ENCODE measurements at places on chromosomes 1 and 21. TPM values are rescaled to one million over a fixed set of nuclear protein-coding genes. Genes with fewer than 3 reads are reported as not detected.

UBXN10 gene
- total RNA-seq: under 0.01 TPM

- DNase-seq: no peak
These were observed 16.4 kb downstream of the HTR1D start for GRCh38 chr1:23200883-23201282.

DNA sequence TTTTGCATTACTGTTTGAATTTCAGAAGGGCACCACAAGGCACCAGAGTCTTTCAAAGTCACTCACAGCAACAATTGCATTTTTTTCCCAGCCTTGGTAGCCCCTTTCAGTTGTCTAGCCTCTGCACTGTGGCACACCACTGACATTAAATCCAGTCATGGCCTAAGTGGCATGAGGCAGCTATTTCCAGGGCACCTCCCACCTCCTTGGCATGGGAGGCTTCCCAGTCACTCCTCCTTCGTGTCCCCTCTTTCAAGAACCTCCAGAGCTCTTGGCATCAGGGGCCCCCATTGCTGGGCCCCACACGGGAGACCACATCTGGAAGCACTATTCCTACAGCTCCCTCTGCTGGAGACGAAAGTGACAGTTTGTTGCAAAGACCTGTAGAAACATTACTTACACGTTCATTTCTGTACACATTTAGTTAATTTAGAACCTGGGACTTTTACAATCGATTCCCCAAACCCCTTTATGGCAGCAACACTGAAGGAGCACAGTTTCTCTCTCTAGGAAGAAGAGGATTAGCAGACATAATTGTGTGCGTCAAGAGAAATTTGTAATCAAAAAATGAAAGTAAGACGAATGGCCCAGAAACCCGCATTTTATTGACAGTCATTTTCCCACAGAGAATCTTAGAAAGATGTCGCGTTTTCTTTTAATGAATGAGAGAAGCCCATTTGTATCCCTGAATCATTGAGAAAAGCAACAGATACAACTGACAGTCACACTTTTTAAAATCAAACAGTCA lies 5.7 kb upstream of the CHD5 start:
- peak; percentile 47 for DNase-seq

DNA sequence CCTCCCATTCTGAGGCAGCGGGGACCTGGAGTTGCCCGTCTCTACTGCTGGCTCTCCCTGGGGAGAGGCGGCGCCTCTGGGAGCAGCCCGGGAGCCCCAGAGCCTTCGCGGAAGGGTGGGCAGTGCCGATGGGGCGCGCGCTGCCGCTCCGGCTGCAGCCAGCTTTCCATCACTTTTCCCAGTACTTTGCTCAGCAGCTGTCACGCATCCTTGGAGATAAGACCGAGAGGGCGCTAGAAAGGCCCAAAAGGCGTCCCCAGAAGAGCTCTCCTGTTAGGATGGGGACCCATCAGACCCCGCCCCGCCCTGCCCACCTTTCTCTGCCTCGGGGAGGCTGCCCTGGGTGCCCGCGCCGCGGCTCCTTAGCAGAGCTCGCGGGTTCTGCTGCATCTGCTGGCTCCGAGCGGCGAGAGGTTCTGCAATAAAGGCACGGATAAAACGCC lies 534 bp downstream of the KCNH1 start:
- DNase-seq: no peak

- no peak for DNase-seq
These were observed 32.6 kb downstream of the RYR2 start for GRCh38 chr1:237074371-237075117.

DNA sequence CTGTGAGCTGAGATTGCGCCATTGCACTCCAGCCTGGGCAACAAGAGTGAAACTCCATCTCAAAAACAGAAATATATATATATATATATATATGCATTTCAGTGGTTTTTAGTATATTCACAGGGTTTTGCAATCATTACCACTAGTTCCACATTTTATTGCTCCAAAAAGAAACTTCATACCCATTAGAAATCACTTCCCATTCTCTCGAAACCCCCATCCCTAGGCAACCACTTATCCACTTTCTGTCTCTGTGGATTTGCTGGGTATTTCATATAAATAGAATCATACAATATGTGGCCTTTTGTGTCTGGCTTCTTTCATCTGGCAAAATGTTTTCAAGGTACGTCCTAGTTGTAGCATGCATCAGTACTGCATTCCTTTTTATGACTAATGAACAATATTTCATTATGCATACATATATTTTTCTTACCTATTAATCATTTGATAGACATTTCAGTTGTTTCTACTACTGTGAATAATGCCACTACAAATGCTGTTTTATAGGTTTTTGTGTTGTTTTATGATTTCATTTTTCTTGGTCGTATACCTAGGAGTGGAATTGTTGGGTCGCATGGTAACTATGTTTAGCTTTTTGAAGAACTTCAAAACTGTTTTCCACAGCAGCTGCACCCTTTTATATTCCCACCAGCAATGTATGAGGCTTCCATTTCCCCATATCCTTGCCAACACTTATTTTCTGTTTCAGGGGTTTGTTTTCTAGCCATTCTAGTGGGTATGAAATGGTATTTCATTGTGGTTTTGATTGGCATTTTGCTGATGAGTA lies 95.9 kb downstream of the PHTF1 start:
- DNase-seq: peak; percentile 16

DNA sequence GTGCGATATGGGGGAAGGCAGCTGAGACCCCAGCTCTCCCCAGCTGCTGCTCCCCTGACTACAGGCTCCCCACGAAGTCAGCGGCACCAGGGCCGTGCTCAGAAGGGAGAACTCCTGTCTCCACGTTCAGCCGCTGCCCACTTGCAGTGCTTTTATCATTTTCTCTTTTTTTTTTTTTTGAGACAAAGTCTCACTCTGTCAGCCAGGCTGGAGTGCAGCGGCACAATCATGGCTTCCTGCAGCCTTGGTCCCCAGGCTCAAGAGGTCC lies 933 bp upstream of the FTCD start:
- no peak for DNase-seq

Data from lung microvascular endothelial cell (primary cell).